ENCODE measurements at places on chromosomes 16 and 17.

- DNase-seq = peak; percentile 95
Observed at GRCh38 chr17:17445925-17446665, 30.7 kb upstream of the MED9 start.

- DNase-seq = no peak
Observed at GRCh38 chr17:1907909-1908698, 78.3 kb downstream of the RPA1 start.

DNA sequence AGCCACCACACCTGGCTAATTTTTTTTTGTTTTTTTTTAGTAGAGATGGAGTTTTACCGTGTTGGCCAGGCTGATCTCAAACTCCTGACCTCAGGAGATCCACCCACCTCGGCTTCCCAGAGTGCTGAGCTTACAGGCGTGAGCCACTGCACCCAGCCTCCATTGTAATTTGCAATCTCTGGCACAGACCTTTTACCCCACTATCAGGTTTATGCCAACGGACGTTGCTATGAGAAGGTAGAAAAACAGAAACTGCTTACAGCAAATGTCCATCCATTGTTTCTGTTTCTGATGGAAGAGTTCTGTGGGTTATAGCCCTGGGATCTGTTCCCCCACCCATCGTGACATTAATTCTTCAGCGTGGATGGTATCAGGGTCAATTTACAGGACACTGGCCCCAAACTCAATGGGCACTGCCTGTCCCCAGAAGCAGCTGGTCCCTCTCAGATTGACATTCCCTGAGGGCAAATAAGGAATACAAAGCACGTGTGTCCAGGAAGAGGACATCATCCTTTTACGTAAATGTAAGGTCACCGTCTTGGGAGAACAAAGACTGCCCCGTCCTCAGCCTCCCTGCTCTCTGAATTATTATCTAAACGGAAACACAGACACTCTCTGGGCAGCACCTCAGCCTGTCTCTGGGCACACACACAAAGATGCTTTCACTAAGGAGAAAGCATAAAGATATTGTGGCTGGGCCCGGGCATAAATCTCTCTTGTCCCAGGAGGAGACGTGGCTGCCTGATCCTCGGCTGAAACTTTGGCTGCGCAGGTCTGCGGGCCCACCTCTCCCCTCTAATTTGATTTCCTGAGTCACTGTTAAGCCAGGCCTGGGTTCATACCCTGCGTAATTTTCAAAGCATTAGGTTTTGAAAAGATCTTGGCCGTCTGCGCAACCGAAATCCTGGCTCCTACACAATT, 5.2 kb downstream of the KCNG4 start:
- no peak for DNase-seq

DNA sequence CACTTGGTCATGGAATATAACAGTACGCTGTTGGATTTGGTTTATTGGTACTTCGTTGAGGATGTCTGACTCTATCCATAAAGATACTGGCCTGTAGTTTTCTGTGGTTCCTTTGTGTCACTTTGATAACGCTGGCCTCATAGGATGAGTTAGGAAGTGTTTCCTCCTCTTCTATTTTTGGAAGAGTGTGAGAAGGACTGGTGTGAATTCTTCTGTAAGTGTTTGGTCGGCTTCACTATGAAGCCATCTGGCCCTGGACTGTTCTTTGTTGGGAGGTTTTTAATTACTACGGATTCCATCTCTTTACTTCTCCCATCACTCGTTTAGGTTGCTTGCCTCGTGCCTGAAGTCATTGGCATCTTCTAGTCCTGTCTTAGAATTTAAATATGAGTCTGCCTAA, 117.3 kb downstream of the OR1D5 start:
- DNase-seq = no peak

DNA sequence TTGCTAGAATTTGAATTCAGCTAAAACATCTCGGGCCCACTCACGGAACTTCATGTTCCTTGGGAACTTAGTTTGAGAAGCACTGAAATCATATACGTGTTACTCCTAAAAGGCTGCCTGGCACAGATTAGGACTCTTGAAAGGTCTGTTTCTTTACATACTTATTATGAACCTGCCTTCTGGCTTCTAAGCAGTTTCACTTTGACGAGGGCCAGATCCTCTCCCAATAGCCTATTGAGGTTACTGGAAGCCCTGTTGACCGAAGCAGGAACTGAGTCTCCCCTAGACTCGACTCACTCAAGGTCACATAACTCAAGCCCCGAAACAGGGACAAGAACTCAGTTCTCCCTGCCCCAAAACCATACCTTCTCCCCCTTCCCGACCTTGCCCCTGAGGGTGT, 121.9 kb upstream of the PLCG2 start:
- DNase-seq = no peak

GRCh38 chr16:85859818-85860125, 39.2 kb upstream of the IRF8 start:
- DNase-seq = no peak
